ENCODE measurements at places on chromosomes 6 and 20.

DNA sequence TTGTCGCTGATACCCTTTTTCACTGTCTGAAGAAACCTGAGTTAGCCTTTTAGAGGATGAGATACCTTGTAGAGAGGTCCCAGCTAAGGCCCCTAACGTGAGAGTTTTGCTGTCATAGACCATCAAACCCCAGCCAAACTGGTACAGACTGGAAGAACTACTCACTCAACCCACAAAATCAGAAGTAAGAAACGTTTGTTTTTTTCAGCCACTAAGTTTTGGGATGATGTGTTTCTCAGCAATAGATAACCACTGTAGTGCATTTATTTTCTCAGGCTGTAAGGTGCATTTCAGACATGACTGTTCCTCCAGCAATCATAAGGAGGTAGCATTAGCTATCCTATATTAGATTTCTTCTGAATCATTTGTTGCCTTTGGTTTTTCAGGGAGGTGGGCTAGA is 407.3 kb upstream of the FLRT3 start:
- no peak for DNase-seq

- DNase-seq = peak; percentile 57
Observed at GRCh38 chr20:5996765-5997164, 46.3 kb downstream of the MCM8 start.

GRCh38 chr6:162178666-162179065 is 548.9 kb downstream of the PRKN start:
- no peak for DNase-seq

DNA sequence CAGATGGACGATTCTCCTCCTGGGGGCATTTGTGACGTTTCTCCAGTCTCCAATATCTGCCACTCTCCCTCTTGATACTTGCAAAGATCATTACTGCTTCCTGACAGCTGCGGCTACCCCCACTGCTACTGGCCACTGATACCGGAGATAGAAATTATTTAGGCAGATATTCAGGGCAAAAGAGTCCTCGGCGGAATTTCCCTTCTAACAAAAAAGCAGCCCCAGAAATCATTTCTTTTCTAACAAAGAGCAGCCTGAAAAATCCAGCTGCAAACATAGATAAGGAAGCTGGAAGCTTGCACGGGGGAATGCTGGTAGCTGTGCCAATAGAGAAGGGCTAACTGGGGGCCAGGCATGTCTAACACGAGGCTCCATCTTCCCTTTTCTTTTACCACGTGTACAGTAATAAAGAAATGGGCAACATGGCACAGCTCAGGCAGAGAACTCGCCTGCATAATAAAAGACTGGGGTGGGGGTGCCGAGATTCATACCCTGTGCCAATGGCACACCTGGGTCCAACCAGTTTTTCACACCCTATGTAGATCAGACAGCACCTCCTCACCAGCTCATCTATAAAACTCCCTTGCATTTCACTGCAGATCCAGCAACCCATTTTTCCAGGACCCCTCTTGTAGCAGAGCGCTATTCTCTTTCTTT is 6.1 kb downstream of the TP53RK start:
- no peak for DNase-seq

- no peak for DNase-seq
Observed at GRCh38 chr6:156703719-156704118, 73.5 kb upstream of the ARID1B start.

- no peak for DNase-seq
Observed at GRCh38 chr20:58944610-58945009, 36.4 kb upstream of the NELFCD start.

DNA sequence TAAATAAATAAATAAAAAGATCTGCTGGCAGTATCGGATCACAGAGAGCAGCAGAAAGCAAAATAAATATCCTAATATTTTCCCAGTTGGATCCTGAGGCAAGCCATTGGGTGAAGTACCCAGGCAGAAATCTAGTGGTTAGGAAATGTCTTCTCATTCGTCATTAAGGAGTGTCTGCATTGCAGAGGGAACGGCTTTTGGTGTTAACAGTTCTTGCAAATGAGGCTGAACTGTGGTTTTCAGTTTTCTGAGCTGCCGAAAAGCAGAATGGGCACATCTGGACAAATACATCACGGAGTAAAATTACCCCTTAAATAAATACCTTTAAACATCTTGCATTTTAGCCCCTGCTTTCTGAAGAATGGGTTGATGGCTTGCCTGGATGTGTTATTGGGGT is 82.3 kb upstream of the MPC1 start:
- DNase-seq = no peak

DNA sequence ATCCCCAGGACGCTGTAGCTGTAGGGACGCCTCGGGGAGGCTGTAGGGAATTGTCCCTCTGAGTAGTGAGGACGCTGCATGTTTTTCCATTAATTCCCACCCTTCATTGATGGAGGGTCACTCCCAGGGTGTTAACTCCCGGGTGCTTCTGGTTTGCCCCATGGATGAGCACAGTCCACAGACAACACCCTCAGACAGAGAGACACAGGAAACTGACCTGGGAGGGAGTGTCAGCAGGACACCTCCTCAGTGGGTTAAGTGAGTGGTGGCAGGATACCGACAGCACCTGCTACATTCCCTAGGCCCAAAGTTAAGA is 53.5 kb downstream of the LINC00237 start:
- no peak for DNase-seq

DNA sequence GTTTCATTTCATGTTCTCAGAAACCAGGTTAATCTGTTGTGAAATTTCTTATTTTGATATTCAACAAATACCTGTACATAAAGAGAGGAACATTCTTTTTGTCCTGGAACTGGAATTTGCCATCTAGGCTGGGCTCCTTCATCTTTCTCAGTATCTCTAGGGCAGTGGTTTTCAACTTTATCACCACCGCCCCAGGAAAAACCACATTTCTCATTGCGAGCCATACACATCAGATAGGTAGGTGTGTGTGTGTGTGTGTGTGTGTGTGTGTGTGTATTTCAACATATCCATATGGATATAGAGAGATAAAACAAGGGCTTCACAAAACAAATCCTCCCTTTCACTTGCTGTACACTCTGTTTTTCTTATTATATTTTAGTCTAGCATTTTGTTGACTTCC is 24.1 kb downstream of the BFSP1 start:
- no peak for DNase-seq

DNA sequence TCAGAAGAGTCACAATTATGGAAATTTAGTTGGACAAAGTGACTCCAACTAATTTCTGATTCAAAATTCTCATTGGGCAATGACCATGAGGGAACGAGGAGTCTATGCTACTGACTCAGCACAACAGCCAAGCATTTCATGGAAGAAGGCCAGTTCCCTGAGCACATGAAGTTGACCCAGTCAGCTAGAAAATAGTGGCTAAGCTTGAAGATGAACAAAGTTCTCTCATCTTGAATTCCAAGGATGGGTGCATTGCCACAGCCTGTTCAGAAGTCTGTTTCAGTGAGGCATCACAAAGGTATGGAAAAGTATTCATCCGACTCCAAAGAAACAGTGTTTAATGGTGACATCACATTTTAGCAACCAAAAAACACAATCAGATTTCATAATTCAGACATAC is 676.9 kb downstream of the HACE1 start:
- DNase-seq = no peak

DNA sequence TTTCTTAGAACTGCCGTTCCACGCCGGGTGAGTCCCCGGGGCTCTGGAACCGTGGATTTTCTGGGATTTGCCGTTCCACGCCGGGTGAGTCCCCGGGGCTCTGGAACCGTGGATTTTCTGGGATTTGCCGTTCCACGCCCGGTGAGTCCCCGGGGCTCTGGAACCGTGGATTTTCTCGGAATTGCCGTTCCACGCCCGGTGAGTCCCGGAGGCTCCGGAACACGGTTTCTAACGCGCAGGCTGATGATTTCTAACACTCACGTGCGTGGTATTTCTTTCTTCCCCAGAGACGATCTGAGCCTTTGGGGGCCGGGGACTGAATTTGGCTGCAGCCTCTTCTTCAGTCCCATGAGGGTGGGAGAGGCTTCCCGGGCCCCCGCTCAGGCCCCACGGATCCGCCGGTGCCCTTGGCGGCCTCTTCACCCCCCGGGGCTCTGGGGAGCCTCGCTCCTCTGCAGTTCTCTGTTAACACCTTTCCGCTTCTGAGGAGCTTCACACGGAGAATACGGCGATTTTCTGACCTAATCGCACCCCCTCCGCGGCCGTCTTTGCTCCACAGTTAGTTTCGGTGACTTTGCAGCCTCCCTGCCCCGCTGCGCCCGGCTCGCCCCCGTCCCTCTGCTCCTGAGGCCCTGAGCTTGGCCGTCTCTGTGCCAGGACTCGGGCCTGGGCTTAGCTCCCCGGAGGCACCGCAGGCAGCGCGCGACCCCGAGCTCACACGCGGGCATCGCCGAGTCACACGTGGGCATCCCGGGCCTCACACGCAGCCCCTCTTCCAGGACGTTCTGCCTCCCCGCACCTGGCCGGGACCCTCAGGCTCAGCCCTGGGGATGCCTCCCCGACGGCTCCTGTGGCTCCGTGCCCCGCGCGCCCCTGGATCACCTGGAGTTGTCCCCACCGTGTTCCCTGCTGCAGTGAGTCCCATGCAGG is 7.2 kb upstream of the KIF25 start:
- no peak for DNase-seq

GRCh38 chr6:90110971-90111370 is 185.7 kb downstream of the BACH2 start:
- peak; percentile 53 for DNase-seq

DNA sequence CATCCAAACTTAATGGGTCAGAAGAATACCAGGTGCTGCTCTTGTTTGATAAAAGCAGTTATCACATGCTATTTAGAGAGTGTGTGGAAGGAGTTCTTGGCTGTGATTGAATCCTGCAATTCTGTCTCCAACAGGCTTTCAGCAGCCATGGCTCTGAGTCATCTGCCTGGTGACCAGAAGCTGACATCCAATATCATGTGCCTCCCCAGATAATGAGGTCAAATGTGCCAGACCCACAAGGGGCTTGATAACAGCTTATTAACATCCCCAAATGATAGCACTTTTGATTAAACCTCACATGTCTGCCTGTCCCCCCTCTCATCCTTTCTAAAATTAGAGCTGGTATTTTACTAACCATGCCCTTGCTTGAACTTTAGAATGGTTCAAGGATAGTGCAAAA is 175.7 kb upstream of the PLN start:
- no peak for DNase-seq

DNA sequence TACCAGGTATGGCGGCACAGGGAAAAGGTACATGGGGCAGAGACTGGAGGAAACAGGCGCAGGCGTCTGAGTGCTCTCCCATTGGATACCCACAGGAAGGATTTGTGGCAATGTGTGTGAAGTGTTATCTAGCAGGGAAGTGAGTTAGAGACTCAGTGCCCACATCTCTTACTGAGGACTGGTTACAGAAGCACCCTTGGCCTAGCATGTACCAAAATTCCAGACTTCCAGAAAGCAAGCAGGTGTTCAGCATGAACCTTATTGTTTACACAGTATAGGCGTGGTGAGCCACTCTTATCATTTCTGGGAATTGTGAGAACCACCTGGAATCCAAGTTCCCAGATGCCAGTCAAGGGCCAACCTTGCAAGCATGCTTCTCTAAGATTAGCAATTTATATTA is 14.2 kb downstream of the MANBAL start:
- no peak for DNase-seq

- no peak for DNase-seq
Observed at GRCh38 chr20:36270744-36271638, 34.7 kb downstream of the AAR2 start.

GRCh38 chr6:46648869-46649492 is 3.6 kb downstream of the CYP39A1 start:
- DNase-seq = no peak

GRCh38 chr6:3341467-3341866 is 82.7 kb downstream of the PSMG4 start:
- no peak for DNase-seq

DNA sequence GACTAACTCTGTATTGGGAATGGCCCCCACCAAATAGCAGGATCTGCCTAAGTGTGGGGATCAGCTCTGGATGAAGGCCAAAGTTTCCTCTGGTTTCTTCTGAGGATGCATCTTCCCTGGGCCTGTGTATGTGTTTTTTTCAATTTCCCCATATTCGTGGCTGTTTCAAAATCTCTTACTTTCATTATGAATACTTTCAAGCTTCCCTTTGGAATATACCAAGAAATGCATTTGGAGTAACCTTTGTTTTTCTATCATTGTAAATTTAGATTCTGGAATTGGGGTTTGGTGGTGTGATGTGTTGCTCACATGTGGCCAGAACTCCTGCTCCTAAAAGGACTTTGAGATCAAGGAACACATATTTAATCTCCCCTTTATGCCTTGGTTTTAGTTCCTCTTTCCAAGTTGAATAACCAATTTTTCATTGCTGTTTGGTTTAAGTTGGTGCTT is 8.4 kb downstream of the ENTPD6 start:
- DNase-seq = no peak

- no peak for DNase-seq
Observed at GRCh38 chr6:53543359-53544216, 1.3 kb downstream of the GCLC start.

GRCh38 chr6:78538002-78538401 is 329.3 kb upstream of the IRAK1BP1 start:
- no peak for DNase-seq

DNA sequence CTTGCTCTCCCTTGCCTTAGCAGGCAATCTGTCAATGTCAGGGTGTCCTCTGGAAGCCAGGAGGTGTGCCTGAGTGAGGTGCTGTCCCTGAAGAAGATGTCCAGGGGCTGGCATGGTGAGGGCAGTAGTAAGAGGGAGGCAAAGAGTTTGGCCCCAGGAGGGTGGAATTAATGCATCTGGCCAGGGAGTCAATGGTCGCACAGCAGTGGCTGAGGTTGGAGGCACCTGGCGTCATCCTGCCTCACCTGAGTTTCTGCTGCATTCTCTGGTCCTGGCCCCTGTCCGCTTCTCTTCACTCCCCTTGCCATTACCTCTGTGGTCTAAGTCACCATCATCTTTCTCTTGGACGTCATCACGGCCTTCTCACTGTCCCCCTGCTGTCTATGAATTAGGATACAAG is 206.6 kb downstream of the ZMYND8 start:
- DNase-seq = no peak

DNA sequence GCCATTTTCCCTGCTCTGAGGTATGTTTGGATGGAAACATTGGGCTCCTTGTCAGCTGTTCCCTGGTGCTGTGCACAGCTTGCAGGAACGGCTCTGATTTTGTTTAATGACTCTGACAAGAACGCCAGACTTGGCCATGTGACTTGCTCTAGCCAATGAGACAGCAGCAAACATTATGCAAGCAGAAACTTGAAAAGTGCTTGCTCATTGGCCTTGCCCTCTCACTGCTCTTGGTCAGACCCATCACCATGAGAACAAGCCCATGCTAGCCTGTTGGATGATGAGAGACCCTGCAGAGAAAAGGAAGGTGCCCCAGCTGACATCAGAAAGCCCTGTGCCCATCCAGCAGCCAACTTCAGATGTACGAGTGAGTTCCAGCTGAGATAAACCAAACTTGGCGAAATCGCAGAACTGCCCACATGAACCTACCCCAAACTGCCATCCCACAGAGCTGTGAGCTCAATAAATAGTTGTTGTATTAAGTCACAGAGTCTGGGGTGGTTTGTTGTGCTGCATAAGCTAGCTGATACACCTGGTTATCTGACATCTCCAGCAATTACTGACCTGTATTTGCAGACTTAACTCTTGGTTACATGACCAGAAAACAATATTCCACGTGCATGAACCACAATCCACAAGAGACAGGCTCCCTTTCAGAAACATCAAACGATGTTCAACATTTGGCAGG is 96.9 kb downstream of the JPH2 start:
- DNase-seq = no peak

Measured in effector memory CD8-positive, alpha-beta T cell (primary cell).